Vagina (tissue), 2 donors: ENCODE measurements at places on chromosomes 3 and 15.
A peak's percentile ranks its signal among the peaks of the same experiment; 100 is the strongest.

DNA sequence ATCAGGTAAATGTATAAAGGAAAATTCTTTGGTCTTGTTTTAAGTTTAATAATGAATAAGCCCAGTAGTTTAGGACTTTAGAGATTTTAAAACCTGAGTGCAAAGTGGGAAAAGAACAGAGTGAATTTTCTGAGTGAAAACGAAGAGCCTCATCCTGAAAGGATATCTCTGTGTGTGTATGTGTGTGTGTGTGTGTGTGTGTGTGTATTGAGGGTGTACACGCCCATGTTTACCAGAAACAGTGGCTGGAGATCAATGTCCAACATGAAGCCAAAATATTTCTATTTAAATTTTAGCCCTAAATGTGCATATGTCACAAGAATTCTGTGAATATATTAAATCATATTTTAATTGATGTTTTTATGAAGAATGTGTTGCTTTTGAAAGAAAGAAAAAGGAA, 549.9 kb downstream of the CADM2 start:
- no peak overlapping the region for H3K27ac ChIP-seq
- no peak overlapping the region for H3K4me3 ChIP-seq
- H3K36me3 ChIP-seq, result no peaks in the 10 kb centered on the region
- no peak for DNase-seq

DNA sequence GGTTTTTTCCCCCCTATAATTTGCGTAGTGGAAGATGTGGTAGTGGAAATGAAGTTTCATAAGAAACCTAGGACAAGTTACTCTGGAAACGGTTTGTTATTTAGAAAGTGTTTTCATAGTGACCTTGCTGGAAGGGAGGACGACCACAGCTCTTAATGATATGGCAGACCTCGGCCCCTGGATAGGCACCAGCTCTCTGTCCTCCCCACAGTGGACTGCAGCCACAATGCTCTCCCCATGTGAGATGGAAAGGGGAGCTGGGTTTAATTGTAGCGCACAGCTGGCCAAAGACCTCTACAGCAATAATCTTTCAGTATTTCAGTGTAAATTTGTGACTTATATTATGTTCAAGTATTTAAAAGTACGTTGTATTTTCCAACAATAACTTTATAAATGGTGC, 151.2 kb downstream of the PLCL2 start:
- no peaks in the 10 kb centered on the region for H3K27me3 ChIP-seq
- peaks cover 5% of the 10 kb centered on the region for H3K4me1 ChIP-seq

DNA sequence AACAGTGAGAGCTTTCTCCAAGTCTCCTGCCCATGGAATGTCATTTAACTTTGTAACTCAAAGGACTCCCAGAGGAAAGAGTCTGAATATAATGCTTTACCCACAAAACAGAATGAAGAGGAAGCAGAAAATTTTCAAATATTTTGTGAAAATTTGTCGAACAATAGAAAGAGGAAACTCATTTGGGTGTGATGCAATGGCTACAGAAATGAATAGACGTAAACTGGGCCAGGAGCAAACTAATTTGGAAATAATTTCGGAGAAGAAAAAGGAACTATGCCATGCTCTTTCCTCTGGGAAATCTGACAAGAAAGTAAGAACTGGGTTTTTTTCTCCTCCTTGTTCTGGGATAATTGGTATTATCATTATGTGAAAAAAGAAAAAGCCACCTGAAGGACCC, 11.2 kb upstream of the SUMF1 start:
- no peak for DNase-seq
- H3K4me3 ChIP-seq, result no peak overlapping the region
- no peak overlapping the region for H3K27ac ChIP-seq
- H3K27me3 ChIP-seq, result no peaks in the 10 kb centered on the region

- H3K4me3 ChIP-seq, result no peak overlapping the region
- no peaks in the 10 kb centered on the region for H3K4me1 ChIP-seq
- H3K36me3 ChIP-seq, result no peaks in the 10 kb centered on the region
- no peak for DNase-seq
- no peak overlapping the region for H3K27ac ChIP-seq
Measured at GRCh38 chr3:30299674-30300385, 306.6 kb upstream of the TGFBR2 start.

DNA sequence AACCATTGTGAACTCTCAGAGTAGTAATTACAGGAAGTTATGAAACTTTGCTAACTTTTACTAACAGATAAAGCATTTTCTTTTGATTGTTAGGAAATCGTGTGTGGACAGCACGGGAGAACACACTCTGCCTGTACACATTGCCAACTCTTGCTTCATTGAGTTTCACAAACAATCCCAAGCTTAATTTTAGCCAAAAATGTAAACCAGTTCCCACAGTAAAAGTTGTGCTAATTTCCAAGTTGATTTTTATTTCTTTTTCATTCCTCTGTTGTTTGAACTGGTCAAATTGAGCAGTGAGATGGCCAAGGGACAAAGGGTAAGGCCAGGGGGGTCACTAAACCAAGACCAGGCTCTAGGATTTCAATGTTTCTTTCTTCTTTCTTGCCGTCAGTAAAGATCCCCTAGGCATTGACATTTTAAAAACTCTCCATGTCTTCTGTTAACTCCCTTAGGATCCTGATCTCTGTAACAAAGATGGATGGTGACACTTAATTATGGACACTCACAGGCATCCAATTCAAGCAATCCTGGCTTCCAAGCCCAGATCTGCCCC, 414.9 kb downstream of the RBMS3 start:
- H3K27me3 ChIP-seq, result no peaks in the 10 kb centered on the region
- H3K36me3 ChIP-seq, result no peaks in the 10 kb centered on the region
- H3K4me3 ChIP-seq, result no peak overlapping the region

DNA sequence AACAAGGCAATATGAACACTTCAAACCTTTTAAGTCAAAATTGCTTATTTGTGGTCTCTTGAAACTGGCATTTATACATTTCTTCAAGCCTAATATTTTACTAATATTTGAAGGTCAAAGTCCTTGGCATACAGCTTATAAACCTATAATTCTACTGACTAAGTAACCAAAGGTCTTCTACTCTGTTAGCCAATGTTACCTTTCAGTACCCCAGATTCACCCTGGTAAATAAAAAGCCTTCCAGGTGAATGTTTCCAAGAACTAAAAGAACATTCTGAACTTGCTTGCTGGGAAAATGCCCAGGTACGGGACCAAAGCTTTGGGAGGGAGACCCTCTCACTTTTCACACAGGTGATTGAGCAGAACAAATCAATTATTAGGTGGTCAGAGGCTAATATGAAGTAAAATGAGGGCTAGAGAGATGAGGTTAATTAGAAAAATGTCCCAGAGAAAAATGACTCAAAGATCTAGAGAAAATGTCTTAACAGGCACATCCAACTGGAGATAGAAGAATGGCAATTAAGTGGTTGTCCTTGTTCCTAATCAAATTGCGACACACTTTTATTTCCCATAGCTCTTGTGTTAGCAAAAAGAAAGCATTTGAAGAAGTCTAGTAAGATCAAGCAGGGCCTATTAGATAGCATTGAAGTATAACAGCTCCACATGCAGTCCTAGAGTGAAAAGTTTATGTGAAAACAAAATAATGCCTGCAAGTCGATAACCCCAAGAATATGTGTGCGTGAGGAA, 232.0 kb downstream of the FOXP1 start:
- peaks cover 4% of the 10 kb centered on the region for H3K4me1 ChIP-seq
- H3K36me3 ChIP-seq, result no peaks in the 10 kb centered on the region
- no peak overlapping the region for H3K4me3 ChIP-seq
- H3K27me3 ChIP-seq, result no peaks in the 10 kb centered on the region
- no peak for DNase-seq

DNA sequence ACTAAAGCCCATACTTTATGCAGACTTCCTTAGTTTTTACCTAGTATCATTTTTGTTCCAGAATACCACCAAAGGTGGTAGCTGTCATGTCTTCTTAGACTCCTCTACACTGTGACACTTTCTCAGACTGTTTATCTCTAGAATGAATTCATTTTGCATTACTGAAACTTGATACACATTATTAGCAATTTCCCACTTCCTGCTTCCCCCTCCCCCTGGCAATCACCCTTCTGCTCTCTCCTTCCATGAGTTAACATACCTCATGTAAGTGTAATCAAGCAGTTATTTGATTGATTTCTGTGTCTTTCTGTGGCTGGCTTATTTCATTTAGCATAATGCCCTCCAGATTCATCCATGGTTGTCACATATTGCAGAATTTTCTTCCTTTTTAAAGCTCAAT, 204.9 kb downstream of the STAG1 start:
- no peaks in the 10 kb centered on the region for H3K4me1 ChIP-seq
- no peak for DNase-seq
- no peak overlapping the region for H3K27ac ChIP-seq
- H3K27me3 ChIP-seq, result no peaks in the 10 kb centered on the region

DNA sequence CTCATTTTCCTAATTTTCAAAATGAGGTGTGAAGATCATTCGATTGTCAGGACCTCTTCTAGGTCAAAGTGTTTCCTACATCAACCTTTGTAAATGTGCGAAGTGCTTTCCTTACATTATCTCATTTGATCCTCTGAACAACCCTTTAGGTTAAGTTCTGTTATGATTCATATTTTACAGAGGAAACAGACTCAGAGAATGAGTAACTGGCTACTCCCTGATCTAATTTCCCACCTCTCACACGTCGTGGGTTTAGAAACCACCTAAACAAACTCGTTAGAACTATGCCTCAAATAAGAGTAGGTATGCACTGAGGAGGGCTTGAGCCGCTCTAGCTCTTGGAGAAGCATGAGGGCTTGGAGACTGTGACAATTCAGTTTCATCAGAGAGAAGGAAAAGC, 148.6 kb downstream of the CD47 start:
- H3K4me3 ChIP-seq, result no peak overlapping the region
- no peak overlapping the region for H3K27ac ChIP-seq
- no peak for DNase-seq
- peaks cover 19% of the 10 kb centered on the region for H3K4me1 ChIP-seq

- H3K4me3 ChIP-seq, result no peak overlapping the region
- H3K36me3 ChIP-seq, result no peaks in the 10 kb centered on the region
- DNase-seq, result no peak
- no peaks in the 10 kb centered on the region for H3K4me1 ChIP-seq
Measured at GRCh38 chr3:152853196-152853595, 18.3 kb downstream of the P2RY1 start.

GRCh38 chr15:57382215-57382614, 5.9 kb downstream of the CGNL1 start:
- no peak overlapping the region for H3K27ac ChIP-seq
- H3K4me3 ChIP-seq, result no peak overlapping the region
- no peak for DNase-seq

DNA sequence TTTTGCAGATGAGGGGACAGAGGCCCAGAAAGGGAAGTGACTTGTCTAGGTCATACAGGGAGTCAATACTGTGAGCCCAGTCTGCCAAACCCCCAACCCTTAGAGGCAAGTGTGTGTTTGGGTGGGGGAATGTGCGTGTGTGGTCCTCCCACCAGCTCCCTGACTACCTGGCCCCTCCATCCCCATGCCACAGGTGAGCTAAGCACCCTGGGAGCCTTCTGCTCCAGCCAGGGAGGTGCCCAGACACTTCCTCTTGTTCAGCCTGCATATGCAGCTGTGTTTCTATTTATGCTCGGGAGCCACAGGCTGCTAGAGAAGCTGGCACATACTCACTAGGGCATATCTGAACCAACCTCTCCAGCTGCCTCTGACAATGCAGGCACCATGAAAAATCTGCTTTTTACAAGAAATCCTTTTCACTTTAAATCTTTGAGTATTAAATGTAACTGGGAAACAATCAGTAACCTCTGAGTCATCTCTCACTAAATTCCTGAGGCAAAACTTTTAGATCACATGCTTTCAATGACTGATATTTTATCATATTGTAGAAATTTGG, 20.7 kb downstream of the TBC1D2B start:
- no peak for DNase-seq
- no peak overlapping the region for H3K4me3 ChIP-seq
- peak overlapping the region; percentile 87 for H3K27ac ChIP-seq
- H3K27me3 ChIP-seq, result no peaks in the 10 kb centered on the region

GRCh38 chr3:101184111-101184510, 136.3 kb downstream of the IMPG2 start:
- H3K4me3 ChIP-seq, result no peak overlapping the region
- no peaks in the 10 kb centered on the region for H3K36me3 ChIP-seq
- H3K27ac ChIP-seq, result no peak overlapping the region
- DNase-seq, result no peak

DNA sequence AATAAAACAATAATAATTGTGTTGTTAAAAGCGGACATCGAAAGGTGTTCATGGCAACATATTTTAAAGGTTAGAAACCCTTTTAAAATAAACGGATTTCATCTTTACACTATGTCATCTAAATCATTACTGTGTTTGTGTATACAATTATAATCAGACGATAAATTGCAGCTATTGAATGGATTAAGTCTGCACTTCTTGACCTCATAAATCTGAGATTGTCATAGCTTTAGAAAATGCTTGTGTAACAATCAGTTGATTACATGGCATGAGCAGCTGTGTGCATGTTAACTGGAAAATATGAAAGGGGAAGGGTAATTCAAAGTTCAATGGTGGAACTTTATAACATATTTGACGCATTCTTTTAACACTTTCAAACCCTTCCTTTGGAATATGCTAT, 152.4 kb upstream of the MDFIC2 start:
- no peak overlapping the region for H3K27ac ChIP-seq
- no peaks in the 10 kb centered on the region for H3K4me1 ChIP-seq
- H3K27me3 ChIP-seq, result no peaks in the 10 kb centered on the region
- H3K36me3 ChIP-seq, result no peaks in the 10 kb centered on the region
- H3K4me3 ChIP-seq, result no peak overlapping the region
- no peak for DNase-seq

DNA sequence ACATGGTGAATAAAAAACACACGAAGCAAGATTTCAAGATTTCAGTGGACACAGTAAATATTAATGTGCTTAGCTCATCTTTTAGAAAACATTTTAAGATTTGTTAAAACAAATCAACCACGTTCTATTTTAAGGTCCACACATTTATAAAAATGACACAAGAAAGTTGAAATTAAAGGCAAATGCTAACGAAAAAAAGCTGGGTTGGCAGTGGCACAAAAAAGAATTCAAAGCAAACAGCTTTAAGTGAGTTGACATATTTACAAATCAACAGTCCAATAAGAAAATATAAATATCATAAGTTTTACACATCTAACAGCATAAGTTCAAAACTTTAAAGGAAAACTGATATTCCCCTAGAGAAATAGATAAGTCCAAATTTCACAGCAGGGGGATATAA, 430.4 kb upstream of the CCDC54 start:
- H3K4me1 ChIP-seq, result no peaks in the 10 kb centered on the region
- no peak for DNase-seq
- H3K27me3 ChIP-seq, result no peaks in the 10 kb centered on the region
- H3K4me3 ChIP-seq, result no peak overlapping the region

DNA sequence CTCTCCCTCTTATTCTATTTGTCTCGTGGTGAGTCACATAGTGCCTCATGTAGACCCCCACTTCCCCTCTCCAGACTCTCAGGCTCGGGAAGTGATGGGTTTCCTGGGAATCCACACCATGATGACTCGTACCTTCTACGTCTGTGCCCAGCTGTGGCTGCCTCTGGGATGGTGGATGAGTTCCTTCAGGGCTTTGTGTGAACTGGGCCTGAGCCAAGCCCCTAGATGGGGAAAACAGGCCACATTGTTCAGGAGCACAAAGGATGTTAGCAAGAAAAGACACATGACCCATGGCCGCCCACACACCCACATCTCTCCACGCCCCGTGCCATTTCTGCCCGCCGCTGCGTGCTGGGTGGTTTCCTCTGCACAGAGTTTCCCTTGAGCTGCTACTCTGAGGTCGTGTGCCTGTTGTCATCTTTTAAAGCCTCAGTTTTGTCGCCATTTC, 10.5 kb downstream of the ISG20 start:
- no peaks in the 10 kb centered on the region for H3K36me3 ChIP-seq
- peak overlapping the region; percentile 51 for H3K27ac ChIP-seq
- H3K27me3 ChIP-seq, result no peaks in the 10 kb centered on the region
- H3K4me3 ChIP-seq, result no peak overlapping the region
- H3K4me1 ChIP-seq, result peaks cover 14% of the 10 kb centered on the region
